Activated CD4-positive, alpha-beta T cell treated with anti-CD3 and anti-CD28 coated beads, Interleukin-2, amount 10 ng/mL, durations not matched to agents 24 days and 14 days (primary cell): ENCODE measurements at places on chromosomes 6 and 20.

GRCh38 chr6:141877275-141877983, 255.3 kb upstream of the GJE1 start:
- no peaks in the 10 kb centered on the region for H3K36me3 ChIP-seq
- no peaks in the 10 kb centered on the region for H3K4me1 ChIP-seq
- DNase-seq = no peak
- no peaks in the 10 kb centered on the region for H3K27me3 ChIP-seq

DNA sequence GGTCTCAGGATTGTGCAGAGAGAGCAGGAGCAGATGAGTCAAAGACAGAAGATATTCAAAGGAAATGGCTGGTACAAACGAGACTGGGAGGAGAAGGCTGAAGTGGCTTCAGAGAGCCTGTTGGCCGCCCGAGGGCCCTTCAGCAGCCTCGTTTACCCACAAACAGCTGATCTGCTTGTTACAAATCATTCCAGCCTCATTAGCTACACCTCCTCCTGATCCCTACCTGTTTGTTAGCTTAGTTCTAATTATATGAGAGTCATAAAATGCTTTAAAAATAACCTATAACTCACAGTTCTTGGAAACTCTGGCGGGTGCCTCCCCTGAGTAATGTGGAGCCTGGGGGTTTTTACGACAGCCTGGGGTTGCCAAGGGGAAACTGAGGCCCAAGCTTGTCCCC, 12.6 kb downstream of the GLP1R start:
- no peaks in the 10 kb centered on the region for H3K4me1 ChIP-seq
- DNase-seq = no peak
- no peaks in the 10 kb centered on the region for H3K36me3 ChIP-seq
- H3K4me3 ChIP-seq = no peak overlapping the region
- peaks cover 23% of the 10 kb centered on the region for H3K27me3 ChIP-seq
- no peak overlapping the region for H3K27ac ChIP-seq

- no peaks in the 10 kb centered on the region for H3K36me3 ChIP-seq
- no peak for DNase-seq
- no peak overlapping the region for H3K4me3 ChIP-seq
- H3K27me3 ChIP-seq = peaks cover 8% of the 10 kb centered on the region
- peaks cover 2% of the 10 kb centered on the region for H3K4me1 ChIP-seq
Measured at GRCh38 chr6:128209771-128210170, 308.9 kb upstream of the THEMIS start.

- no peak overlapping the region for H3K27ac ChIP-seq
- peaks cover 20% of the 10 kb centered on the region for H3K27me3 ChIP-seq
- no peak overlapping the region for H3K4me3 ChIP-seq
- H3K4me1 ChIP-seq = no peaks in the 10 kb centered on the region
Measured at GRCh38 chr6:73248192-73248903, 14.6 kb downstream of the KHDC1 start.
